ENCODE measurements at places on chromosomes 16 and 17.

- DNase-seq: no peak
Measured at GRCh38 chr17:7794075-7794663, 39.8 kb upstream of the KDM6B start.

DNA sequence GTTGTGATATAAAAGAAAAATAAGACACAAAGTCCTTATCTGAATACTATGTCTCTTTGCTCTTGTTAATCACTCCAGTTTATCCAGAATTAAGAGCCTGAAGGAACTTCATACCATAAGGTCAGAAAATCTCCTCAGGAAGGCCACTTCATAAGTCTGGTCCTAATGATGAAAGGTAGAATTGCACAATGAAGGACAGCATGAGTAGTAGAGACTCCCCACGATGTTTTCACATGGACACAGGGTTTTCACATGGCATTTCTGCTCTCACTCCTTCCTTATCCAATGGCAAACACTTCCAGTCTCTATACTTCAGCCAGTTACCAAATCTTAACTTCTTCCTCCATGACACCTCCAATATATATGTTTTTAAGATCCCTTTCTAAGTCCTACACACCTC, 10.2 kb upstream of the C17orf78 start:
- DNase-seq: no peak

DNA sequence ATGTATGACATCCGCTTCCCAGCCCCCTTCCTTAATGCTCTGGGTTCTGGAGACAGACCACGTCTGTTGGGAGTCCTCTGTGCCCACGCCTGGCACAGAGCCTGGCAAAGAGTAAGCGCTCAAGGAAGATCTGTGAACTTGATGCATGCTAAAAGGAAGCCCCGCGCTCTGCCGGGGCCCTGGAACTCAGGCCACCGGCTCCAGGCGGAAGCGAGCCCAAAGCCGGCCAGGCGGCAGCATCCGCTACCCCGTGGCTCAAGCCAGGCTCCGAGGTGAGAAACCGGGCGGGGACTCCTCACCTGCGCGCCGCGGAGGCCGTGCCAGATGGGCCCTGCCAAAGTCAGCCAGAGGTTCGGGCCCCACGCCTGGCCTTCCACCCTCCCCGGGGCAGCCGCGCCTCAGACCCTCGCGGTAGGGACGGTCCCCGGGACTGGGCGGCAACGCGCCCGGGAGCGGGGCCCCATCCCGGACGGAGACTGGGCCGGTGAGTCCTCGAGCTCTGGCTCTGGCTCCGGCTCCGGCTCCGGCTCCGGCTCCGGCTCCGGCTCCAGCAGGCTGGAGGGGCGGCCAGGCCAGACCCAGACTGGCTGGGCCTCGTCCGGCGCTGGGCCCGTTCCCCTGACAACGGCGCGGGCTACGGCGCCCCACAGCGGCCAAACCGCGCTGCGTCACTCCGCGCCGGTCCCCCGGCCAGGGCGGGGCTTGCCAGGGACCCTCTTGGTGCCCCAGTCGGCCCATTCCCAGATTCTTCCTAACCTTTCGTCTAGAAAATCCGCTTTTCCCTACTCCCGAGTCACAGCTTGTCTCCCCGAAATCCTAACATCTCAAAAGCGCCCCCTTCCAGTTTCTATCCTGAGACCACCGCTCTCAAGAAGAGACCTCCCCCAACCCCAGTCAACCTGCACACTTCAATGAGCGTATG, at the start of gene ZDHHC1:
ZDHHC1 (minus strand) TSS at position 606 of the 922 bp plus-strand sequence. CDS start 8,702 bp downstream, outside the sequence.
- no peak for DNase-seq

GRCh38 chr17:83178533-83179304, 99.3 kb downstream of the METRNL start:
- DNase-seq: no peak

DNA sequence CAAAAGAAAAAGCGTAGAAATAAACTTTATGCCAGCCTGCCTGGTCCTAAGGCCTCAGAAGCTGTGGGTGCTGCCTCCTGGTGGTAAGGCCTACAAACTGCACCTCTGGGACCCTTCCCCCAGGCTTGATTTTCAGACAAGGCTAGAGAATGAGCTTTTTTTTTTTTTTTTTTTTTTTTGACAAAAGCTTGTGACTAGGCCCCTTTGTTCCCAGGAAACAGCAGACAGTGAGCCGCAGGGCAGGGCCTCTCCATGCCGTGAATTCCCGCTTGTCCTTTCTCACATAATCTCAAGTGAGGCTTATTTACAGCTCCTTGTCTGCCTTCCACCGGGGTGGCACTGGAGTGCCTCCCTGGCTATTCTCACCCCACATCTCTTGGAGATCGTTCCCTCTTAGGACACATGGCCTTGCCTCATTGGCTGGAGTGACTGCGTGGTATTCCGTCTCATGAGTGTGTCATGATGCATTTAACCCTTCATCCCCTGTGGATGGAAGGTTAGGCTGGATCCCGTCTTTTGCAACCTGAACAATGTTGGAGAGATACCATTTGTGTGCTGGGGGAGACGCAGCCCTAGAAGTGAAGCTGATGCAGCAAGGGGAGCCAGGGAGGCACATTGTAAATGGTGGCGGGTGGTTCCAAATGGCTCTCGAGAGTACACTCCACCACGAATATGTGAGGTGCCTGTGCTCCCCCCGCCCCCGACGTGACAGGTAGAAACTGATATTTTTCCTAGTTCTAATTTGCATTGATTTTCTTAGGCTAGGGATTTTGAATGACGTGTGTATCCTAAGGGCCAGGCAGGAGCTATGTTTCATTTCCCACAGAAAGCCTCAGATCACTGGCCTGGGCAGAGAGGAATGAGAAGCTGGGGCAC, 49.6 kb downstream of the USP22 start:
- DNase-seq: peak; percentile 39

GRCh38 chr17:28643983-28644786, 773 bp downstream of the BLTP2 start:
- no peak for DNase-seq

- no peak for DNase-seq
Measured at GRCh38 chr17:80791758-80792284, 199.8 kb upstream of the CHMP6 start.

DNA sequence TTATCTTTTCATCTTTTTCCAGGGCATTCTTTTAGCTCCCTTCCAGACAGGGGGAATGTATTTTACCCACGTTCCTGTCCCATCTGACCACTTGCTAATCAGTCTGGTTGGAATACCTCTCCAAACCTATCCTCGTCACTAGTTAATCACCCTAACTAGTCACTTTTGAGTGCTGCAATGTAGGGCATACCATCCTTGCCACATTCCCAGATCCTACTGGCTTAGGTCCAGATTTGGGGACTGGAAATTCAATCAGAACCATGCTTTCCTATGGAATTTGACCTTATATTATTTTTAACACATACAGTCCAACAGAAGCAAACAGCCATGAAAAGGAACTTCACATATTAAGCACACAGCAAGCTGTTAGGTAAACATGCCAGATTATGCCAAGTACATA, 29.7 kb downstream of the NACA2 start:
- DNase-seq: no peak

DNA sequence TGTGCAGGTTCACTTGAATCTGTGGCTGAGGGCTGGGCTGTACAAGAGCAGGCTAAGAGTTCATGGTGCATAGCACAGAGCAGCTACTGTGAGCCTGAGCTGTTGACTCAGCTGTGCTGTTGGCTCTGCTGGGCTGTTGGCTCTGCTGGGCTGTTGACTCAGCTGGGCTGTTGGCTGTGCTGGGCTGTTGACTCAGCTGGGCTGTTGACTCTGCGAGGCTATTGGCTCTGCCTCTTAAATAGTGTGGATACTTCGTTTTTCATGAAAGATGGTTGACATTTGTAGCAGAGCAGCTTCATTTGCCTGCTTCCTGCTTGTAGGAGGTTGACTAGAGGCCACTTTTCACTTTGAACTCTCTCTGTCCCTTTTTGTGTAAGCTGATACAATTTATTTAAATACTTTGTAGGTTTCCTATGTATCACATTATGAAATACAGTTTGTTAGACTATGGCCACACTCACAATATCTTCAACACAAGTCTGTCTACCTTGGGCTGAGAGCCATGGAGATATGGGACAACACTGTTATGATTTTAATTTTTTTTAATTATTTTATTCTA, 40.3 kb upstream of the CCNF start:
- no peak for DNase-seq

- DNase-seq: no peak
Measured at GRCh38 chr16:72847187-72848027, 200.5 kb downstream of the ZFHX3 start.

DNA sequence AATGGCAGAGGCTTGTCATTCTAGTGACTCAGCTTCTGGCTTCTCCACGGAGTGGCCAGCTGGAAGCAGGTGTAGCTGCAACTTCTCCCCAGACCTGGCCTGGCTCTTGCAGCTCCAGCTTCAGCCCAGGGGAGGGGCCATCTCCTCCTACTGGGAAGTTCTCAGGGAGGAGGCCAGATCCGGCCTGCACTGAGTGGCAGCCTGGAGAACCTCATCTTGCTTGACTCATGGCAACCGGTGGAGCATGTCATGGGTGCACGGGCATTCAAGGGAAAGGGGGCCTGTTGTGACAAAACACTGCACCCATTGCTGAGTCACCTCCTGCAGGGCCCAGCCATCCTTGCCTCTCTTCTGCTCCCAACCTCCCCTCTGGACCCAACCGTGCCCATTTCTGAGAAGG, 273.9 kb upstream of the MAF start:
- no peak for DNase-seq

DNA sequence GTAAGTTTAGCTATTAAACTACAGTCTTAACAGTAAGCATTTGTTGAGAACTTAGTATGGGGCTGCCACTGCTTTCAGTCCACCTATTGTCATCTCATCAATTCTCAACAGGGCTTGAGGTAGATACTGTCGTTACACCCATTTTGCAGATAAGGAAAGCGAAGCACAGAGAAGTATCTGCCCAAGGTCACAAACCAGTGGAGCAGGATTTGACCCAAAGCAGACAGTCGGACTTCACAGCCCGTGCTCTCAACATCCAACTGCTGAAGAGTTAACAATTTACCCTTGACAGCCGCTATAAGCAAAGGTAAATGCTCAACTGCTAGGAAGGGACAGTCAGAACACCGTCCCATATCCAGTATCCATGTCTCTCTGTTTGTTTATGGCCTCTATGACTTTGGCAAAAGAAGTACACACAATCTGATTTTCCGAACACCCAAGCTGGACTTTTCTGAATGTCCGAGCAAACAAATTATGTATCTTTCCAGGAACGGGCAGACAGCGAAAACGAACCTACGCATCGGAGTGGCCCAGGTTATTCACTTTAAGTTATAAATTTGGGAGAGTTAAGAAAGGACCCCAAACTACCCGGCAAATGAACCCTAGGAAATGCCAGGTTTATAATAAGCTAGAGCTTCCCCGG, 1.2 kb downstream of the SIAH1 start:
- no peak for DNase-seq

GRCh38 chr17:291587-291986, 61.0 kb downstream of the RPH3AL start:
- no peak for DNase-seq

GRCh38 chr17:69869667-69870066, 205.4 kb upstream of the KCNJ16 start:
- no peak for DNase-seq

GRCh38 chr17:38443356-38444031, 15.2 kb downstream of the ARHGAP23 start:
- DNase-seq: no peak

DNA sequence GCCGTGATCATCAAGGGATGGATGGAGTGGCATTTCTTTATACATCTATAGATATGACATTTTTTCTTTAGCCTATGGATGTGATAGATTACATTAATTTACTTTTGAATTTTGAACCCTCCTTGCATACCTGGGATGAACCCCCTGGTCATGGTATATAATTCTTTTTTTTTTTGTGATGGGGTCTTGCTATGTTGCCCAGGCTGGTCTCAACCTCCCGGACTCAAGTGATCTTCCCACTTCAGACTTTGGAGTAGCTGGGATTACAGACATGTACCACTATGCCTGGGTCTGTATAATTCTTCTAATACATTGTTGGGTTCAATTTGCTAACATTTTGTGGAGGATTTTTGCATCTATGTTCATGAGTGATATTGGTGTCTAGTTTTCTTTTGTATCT, 1.7 kb upstream of the TNS4 start:
- DNase-seq: no peak

DNA sequence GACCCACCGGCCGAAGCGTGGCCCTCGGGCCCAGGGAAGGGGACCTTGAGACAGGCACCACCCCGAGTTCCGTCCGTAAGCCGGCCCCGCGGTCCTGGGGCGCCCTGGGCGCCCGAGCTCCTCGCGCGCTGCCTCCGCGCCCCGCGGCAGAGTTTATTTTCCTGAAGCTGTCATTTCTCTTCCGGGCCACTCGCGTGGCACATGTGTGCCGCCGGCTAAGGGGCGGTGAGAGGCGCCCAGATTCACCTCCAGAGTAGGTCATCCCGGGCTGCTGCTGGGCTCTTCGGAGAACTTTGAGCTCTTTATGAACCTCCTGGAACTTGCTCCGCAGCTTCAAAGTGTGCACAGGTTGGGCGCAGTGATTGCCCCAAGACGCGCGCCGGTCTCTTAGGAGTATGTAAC, 489 bp downstream of the ZC3H18 start:
- DNase-seq: no peak

- no peak for DNase-seq
Measured at GRCh38 chr17:82021107-82021899, 1.4 kb downstream of the CENPX start.

DNA sequence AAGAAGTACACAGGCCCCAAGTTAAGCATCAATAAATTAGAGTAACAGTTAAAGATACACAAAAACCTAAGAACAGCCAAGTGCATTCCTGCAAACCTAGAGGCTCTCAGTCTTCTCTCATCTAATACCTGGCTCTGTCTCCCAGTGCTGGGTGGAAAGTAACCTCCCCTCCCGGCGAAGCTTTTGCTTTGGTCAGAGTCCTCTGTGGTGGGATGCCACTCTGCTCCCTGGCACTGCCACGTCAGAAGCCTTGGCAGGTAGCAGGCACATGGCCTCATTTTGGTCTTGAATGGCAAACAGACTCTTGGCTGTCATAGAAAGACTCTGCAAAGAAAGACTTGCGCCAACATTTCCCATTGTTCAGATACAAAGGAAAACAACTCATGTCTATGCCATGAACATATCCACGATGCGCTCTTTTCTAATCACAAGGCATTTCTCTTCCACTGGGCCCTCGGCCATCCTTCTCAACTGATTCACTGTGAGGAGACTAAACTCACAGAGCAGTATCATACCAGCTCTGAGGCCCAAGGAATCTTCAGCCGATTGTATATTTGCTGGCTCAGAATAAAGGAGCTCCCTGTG, 21.2 kb downstream of the MTHFSD start:
- no peak for DNase-seq

DNA sequence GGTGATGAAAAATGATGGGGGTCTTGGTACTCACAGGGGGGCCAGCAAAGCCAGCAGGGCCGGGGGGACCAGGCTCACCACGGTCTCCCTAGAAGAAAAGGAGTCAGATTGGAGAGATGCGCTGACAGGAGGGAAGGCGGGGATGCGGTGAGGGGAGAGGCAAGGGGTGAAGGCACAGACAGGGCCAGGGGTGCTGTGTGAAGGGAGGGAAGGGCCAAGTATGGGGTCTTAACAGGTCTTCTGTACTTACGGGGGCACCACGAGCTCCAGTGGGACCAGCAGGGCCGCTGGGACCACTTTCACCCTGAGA, 11.2 kb downstream of the COL1A1 start:
- DNase-seq: no peak

- no peak for DNase-seq
Measured at GRCh38 chr16:8867216-8867931, 1.4 kb downstream of the CARHSP1 start.

GRCh38 chr17:8159459-8160223, 3.1 kb downstream of the VAMP2 start:
- no peak for DNase-seq

- no peak for DNase-seq
Measured at GRCh38 chr17:77317091-77317750, 176.5 kb downstream of the SEC14L1 start.
